NCI-H2171 (cell line): ENCODE measurements at places on chromosomes 16 and 17.
A peak's percentile ranks its signal among the peaks of the same experiment; 100 is the strongest.

DNA sequence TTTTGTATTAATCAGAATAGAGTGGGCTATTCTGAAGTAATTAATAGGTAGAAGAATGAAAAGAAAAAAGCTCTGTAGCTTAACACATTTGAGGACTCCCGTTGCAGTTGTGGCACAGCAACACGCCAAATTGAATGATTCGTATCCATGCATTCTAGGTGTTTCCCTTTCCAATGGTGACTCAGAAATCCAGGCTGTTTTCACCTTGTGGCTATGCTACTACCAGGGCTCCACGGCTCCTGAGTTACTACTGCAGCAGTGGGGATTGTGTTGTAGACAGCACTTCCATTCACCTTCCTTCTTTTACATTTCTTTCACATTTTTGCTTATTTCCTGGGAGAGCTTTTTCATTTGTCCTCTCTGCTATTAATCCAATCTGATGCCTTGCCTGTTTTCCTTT is 1616.4 kb downstream of the CDH8 start:
- DNase-seq, result no peak

GRCh38 chr17:70464995-70465394 is 295.7 kb downstream of the KCNJ2 start:
- DNase-seq, result no peak

GRCh38 chr17:4997302-4998026 is at the start of the genes INCA1 and KIF1C:
TSS of gene INCA1 (minus strand) at chr17:4997522. CDS start at chr17:4994437, 3,085 bp downstream.
TSS of gene KIF1C (plus strand) at chr17:4997950. CDS start at chr17:5000247, 2,297 bp downstream.
- DNase-seq, result peak; percentile 87

DNA sequence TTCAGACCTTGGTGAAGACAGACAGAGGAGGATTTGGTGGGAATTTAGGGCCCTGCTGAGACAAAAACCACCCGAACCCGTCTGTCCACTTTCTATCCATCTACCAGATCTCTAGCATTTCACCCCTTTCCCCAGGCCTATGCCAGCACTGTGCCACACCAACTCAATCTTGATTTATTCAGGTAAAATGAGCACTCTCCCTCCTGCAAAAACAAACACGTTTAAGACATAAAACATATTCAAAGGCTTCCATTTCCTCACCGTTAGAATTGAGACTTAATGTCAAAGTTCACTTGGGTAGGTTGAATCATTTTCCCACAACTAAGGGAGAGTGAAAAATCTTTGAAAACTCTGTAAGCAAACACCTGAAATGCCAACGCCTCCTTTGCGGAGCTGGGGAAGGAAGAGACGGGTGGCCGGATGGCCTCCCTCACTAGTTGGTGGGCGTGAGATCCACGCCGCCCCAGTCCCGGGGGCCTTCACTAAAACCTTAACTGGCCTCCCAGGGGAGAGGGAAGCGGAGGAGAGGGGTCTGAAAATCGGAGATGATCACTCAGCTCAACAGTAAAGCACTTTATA is 862 bp downstream of the DCAKD start:
- no peak for DNase-seq

- DNase-seq, result no peak
These were observed 144.7 kb upstream of the SOX9 start for GRCh38 chr17:71976011-71976649.

DNA sequence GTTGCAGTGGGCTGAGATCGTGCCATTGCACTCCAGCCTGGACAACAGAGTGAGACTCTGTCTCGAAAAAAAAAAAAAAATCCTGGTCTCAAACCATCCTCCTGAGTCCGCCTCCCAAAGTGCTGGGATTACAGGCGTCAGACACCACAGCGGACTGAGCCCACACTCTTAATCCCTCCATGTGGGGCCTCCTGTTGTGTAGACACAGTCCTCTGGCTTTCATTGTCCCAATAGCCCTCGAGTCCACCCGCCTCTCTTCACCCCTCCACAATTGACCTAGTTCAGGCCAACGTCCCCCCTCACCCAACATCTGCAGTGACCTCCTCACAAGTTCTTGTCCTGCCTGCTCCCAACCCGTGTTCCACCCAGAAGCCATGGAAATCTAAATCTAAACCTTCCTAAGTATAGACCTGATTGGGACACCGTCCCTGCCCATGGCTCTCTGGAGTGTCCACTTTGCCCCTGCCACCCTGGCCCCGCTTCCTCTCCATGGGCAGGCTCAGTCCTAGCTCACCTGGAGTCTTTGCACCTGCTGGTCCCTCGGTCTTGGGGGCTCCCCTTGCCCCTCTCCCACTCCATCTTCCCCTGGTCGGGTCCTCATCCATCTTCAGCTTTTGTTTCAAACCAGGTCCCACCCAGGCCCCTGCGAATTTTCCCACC is 46.7 kb downstream of the HAPSTR1 start:
- no peak for DNase-seq

DNA sequence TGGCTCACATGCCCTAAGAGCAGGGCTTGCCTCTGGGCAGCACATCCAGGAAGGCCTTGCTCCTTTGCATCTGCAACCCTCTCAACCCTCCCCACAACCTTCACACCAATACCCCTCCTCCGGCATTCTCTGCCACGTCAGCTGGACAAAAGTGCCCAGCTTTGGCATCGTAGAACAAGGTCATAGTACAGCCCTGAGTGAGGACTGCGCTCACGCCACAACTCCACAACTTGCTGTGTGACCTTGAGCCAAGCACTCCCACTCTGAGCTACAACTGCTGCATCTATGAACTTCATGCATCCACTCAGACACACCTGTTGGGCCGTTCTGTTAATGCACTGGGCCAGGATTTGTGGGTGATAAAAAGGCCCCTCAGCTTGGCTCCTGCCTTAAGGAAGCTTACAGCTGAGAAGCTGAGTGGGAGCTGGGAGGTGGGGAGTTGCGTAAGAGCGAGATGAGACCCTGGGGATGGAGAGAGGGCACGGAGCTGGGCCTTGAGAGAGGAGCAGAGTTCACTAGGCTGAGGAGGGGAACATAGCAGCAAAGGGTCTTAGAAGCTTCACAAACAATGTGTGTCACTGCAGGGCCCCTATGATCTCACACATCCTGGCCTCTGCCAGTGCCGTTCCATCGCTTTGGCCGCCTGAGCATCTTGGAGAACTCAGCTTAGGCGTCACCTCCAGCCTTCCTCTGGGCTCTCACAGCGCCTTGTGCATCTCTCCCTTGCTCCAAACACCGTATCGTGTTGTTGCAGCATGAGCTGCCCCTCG is 8.6 kb upstream of the MRC2 start:
- DNase-seq, result no peak

DNA sequence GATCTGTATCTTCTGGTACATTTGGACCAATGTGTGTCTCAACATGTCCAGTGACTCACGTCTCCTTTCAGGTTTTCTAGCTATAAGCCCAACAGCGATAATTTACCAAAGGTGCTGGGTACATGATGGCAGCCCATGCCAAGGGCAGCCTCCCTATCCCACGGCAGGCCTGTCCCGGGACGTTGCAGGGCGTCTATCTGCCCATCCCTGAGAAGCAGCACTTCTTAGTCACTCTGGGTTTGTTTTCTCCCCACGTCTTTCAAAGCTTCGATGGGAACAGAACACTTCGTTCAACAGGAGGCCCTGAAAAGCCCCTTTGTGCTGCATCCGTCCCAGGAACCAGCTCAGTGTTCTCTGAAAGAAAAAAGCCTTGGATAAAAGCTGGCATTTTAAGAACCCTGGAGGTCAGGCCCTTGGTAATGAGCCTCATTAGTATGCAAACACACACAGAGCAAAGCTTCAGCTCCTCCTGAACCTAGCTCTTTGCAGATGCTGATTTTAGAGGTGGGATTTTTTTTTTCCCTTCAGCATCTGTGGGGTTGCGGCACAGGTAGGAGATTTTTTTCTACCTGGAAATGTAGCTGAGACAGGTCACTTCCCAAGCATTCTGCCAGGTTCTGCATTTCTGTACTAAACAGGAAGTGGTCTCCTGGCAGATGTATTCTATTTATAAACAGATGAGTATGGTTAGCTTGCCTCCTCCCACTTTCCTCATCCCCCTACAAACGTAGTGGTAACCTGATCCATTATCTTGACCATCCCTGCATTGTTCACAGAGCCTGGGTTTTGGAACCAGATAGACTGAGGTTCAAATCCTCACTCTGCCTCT is 17.5 kb upstream of the MT4 start:
- no peak for DNase-seq

DNA sequence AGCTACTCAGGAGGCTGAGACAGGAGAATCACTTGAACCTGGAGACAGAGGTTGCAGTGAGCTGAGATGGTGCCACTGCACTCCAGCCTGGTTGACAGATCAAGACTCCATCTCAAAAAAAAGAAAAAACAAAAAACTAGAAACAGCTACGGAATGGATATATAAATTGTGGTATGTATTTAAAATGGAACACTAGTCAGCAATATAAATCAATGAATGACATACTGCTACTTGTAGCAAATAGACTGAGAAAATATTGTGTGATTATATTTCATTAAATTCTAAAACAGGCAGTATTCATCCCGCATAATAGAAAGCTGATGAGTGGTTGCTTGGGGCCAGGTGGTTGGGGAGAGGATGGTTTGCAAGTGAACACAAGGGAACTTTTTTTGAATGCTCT is 261.7 kb downstream of the BCAS3 start:
- DNase-seq, result no peak
